ENCODE measurements at places on chromosomes 2 and 18. TPM values are rescaled to one million over a fixed set of nuclear protein-coding genes. Genes with fewer than 3 reads are reported as not detected.

DNA sequence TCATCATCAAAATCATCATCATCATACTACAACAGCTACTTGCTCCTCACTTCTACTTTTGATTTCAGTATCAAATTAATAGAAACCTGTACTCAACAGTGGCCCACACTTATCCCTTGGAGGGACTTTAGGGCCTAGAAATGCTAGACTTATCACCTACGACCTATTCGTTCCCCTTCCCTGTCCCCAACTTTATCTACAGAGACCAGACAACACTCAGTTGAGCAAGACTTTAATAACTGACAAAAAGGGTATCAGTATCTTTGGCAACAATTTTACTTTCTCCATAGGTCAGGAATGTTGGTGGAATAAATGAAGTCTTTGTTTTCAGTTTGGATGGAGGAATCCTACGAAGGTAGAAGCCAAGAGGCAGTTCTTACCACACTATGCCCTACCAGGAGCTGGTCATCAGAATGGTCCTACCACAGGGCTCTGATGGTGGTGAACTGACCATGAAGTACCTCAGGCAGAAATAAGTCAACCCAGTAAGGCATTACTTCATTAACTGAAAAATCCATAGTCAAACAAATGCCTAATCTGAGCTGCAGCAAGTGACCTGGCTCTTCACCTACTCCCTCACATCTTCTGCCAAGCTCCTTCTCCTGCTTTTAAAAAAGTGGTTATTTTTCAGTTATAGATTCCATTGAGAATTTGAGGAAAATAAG, 26.6 kb downstream of the MBD2 start:
- H3K27me3 ChIP-seq: no peaks in the 10 kb centered on the region
- no peak overlapping the region for H3K27ac ChIP-seq
- no peak overlapping the region for H3K4me3 ChIP-seq
- H3K4me1 ChIP-seq: peaks cover 45% of the 10 kb centered on the region
- peaks cover 50% of the 10 kb centered on the region for H3K36me3 ChIP-seq
- DNase-seq: no peak

GRCh38 chr2:169776252-169776761, 22.4 kb upstream of the SSB start:
- DNase-seq: no peak
- H3K27me3 ChIP-seq: no peaks in the 10 kb centered on the region
- H3K27ac ChIP-seq: no peak overlapping the region
- no peaks in the 10 kb centered on the region for H3K36me3 ChIP-seq
- no peak overlapping the region for H3K4me3 ChIP-seq

GRCh38 chr18:23718243-23718720, 29.0 kb downstream of the LAMA3 start:
- no peak overlapping the region for H3K27ac ChIP-seq
- H3K4me1 ChIP-seq: no peaks in the 10 kb centered on the region
- H3K36me3 ChIP-seq: no peaks in the 10 kb centered on the region
- no peaks in the 10 kb centered on the region for H3K27me3 ChIP-seq
- no peak overlapping the region for H3K4me3 ChIP-seq
- no peak for DNase-seq

GRCh38 chr2:98234776-98235175, 111.5 kb upstream of the CNGA3 start:
- no peak overlapping the region for H3K4me3 ChIP-seq
- H3K36me3 ChIP-seq: no peaks in the 10 kb centered on the region
- H3K27me3 ChIP-seq: no peaks in the 10 kb centered on the region

DNA sequence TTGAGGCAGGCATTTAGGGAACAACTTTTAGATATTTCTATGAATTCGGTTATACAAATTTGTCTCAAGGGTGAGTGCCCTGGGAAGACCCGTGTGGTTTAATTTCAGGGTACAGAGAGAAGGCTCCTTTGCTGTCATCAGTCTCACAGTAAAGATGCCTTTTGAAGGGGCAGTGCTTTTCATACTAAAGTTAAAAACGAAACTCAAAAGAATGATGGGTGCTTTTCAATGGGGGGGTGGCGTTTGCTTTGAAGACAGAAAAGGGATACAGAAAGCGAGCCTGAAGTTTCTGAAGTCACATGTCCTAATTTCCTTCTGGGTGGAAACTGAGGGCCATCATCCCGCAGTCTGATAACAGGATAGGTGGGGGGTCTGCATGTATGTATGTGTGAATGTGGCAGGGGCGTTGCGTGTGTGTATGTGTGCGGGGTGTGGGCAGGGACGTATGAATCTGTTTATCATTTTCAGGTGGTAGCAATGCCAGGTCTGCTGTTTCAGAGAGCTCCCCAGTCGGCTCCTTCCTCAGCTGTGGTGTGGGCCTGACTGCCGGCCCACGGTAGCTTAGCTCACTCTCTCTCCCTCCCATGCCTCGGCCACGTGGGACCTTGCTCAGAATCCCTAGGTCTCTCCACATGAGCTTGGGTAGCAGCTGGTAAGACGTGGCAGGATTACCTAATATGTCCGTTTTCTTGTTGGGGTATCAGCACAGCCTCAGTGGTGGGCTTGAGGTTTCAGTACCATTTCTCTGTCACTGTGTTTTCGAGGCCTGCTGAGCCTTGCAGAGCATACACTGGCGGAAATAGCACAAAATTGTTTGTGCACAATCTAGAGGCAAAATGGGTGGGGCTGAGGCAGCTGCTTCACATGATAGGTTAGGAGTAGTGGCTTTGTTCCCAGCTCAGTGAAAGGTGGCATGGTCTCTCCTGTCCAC, 32.7 kb downstream of the ARHGAP25 start:
- peak overlapping the region; percentile 58 for H3K4me3 ChIP-seq
- peak overlapping the region; percentile 89 for H3K27ac ChIP-seq
- DNase-seq: peak; percentile 84
- peaks cover 100% of the 10 kb centered on the region for H3K4me1 ChIP-seq

DNA sequence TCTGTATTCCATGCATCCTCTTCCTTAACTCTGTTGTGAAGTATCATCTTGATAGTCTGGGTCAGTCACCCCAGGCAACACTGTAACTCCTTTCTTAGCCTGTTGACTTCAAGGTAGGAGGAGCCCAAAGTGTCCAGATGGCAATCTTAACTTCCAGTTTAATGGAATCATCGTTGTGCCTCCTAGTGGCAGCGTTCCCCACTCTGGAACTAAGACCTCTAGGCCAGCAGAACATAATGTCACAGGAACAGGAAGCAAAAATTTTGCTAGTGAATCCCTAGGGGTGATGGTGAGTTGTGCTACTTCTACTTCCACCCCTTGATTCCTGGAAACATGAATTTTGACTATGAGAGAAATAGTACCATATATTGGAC, 11.7 kb downstream of the SGPP2 start:
- H3K27ac ChIP-seq: no peak overlapping the region
- no peaks in the 10 kb centered on the region for H3K27me3 ChIP-seq
- H3K36me3 ChIP-seq: no peaks in the 10 kb centered on the region
- H3K4me3 ChIP-seq: no peak overlapping the region
- no peak for DNase-seq
- H3K4me1 ChIP-seq: peaks cover 16% of the 10 kb centered on the region

DNA sequence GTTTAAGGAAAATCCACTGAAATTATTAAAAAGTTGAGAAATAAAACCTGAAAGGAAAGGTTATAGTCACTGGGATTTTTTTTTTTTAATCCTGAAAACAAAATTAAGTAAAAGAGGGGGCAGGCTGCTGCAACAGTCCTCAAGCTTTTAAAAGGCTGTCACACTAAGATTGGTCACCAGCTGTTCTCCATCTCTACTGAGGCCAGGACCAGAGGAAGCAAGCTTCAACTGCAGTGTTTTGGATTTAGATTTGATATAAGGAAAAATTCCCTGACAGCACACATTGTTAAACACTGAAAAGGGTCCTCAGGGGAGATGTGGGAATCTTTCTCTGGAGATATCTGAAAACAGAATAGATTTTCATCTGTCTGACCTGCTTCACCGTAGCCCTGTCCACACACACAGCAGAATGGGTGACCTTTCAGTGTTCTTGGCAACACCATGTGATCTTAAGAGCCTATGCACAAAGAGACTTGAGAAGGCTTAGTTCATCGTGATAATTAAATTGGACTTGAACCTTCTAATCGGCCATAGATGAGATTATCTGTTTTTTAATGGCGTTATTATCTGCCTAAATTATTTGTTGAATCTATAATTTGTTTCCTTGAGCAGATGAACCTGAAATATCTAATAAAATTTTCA, 132.0 kb upstream of the BOD1L2 start:
- no peak overlapping the region for H3K27ac ChIP-seq
- peaks cover 12% of the 10 kb centered on the region for H3K4me1 ChIP-seq
- H3K27me3 ChIP-seq: no peaks in the 10 kb centered on the region

- no peak overlapping the region for H3K27ac ChIP-seq
- no peak for DNase-seq
- no peaks in the 10 kb centered on the region for H3K27me3 ChIP-seq
- no peaks in the 10 kb centered on the region for H3K36me3 ChIP-seq
Measured at GRCh38 chr2:148649936-148650335, 5.4 kb downstream of the EPC2 start.

DNA sequence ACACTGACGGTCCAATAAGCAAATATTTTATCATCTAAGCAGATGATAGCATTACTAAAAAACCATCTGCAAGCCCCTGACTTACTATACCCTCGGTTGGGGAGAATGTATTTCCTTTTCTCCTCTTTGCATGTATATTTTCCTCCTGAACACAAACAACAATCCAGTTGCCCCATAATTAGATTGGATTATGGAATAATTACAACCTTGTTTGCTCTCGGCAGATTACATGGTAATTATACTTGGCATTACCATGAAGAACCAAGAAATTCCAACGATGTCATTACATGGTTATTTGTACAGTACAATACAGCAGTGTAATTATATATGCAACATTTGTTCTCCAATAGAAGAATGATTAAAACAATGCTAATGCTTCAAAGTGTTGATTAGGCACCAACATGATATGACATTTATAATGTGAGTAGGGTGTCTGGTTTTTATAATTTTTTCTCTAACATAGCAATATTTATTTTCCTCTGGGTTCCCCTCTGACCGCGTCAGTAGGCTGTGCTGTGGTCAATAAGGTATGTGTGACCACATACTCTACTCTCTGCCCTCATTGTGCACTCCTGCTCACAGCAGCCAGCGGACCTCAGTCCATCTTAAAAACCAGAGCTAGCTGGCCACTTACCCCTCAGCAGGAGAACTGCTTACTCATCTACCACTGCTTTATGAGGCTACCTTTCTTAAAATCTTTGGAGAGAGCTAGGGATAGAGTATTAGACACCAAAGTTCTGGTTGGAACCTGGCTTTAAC, 176.1 kb downstream of the INSIG2 start:
- H3K36me3 ChIP-seq: no peaks in the 10 kb centered on the region
- H3K4me1 ChIP-seq: no peaks in the 10 kb centered on the region
- H3K4me3 ChIP-seq: no peak overlapping the region

DNA sequence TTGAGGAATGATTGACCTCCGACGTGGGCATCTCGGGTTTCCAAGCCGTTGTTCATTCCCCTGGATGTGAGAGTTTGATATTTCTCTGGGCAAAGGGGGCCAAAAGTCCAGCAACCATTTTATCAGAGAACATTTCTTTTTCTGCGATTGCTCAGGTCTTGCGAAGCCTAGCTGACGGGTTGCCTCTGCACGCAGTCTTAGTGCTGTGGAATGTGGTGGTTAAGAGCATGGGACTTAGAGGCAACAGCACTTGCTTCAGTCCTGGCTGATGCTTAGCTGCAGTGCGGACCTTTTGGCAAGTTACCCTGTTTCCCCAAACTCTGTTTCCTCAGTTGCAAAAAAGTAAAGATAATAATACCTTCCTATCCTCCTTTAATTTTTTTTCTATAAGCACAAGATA, 45.0 kb downstream of the FAP start:
- H3K36me3 ChIP-seq: no peaks in the 10 kb centered on the region
- H3K27me3 ChIP-seq: no peaks in the 10 kb centered on the region
- H3K27ac ChIP-seq: no peak overlapping the region
- DNase-seq: no peak
- no peaks in the 10 kb centered on the region for H3K4me1 ChIP-seq

DNA sequence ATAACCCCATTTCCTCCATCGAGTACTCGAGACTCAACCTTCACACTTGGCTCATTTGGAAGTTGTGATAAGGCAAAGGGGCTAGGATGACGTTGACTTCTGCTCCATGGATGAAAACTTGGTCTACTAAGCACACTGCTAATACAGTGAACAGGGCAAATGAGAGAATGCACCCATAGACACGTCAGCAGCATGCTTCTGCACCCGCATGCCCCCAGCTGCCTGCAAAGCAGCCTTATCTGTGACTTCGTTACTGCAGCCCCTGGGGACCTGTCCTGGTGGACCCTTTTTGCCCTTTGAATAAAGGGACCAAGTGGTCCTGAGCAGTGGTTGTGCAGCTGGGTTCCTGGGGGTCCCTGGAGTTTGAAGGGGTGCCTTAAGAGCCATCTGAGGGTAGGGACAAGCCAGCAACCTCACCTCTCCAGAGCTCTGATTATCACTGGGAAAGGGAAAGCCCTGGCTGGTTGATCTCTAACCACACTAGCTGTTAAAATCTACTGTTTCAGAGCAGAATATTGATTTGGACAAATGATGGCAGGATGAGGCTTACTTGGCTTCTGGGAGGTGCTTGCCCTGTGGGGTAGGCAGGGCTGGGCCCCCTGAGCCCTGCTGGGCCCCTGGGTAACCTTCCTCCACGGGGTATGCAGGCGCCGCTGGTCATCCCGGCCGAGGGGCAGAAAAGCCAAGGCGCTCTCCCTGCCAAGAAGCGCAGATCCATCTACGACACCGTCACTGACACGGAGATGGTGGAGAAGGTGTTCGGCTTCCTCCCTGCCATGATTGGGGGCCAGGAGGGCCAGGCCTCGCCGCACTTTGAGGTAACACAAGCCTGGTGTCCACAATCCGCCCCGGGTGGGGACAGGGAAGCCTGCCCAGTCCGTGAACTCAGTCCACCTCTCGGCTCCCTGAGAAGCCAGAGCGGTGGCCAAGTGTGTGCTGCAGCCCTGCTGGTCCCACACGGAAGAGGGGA, 37.6 kb upstream of the GPR17 start:
- no peak overlapping the region for H3K27ac ChIP-seq
- no peak for DNase-seq
- H3K27me3 ChIP-seq: no peaks in the 10 kb centered on the region
- no peaks in the 10 kb centered on the region for H3K36me3 ChIP-seq

Gene TGFA
- not detected for total RNA-seq

Gene ATP8B1
- total RNA-seq: not detected

Gene FAHD2B
- total RNA-seq: 33.0 TPM

Gene KCNK3
- total RNA-seq: not detected

Gene PRKAG3
- not detected for total RNA-seq

Gene DAPL1
- total RNA-seq: not detected

Gene BOLL
- total RNA-seq: not detected

Gene PUM2
- total RNA-seq: 80.3 TPM

Measured in Karpas-422 (cell line).